ENCODE measurements at places on chromosomes 16 and 17. TPM values are rescaled to one million over a fixed set of nuclear protein-coding genes. Genes with fewer than 3 reads are reported as not detected.

DNA sequence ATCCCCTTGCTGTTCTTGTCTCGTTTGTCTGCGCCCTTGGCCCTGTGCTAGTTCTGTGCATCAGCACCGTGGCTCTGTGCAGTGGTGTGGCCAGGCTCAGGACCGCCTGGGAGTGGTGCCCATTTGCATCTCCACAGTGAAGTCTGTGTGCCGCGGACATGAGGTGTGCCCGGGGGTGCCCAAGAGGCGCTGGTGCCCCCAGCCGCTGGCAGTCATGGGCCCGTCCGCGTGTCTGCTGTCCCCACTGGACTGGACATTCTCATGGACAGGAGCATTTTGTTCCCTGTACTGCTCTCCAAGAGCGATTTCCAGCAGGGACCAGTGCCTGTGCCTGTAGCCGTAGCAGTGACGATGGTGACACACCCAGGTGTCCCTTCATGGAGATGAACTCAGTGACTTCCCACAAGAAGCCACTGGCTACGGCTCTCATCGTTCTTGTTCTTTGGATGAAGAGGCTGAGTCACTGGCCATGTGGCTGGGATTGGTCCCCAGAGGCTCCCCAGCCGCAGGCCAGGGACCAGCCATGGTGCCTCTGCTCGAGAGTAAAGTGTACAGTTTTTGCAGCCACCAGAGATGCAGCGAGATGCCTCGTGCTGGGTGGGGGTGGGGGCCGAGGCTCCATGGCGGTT is 13.0 kb upstream of the MC1R start:
- no peak for DNase-seq
- H3K36me3 ChIP-seq = peaks cover 16% of the 10 kb centered on the region
- H3K27me3 ChIP-seq = no peaks in the 10 kb centered on the region
- H3K27ac ChIP-seq = no peak overlapping the region

- no peaks in the 10 kb centered on the region for H3K27me3 ChIP-seq
- DNase-seq = peak; percentile 66
- H3K27ac ChIP-seq = no peak overlapping the region
Measured at GRCh38 chr17:17001874-17002520, 30.1 kb upstream of the TNFRSF13B start.

- no peak overlapping the region for H3K4me3 ChIP-seq
- DNase-seq = no peak
- H3K27me3 ChIP-seq = no peaks in the 10 kb centered on the region
Measured at GRCh38 chr17:47915776-47916398, 19.9 kb downstream of the SP2 start.

The TPSAB1 gene
- 33.5 TPM for total RNA-seq

The TENT4B gene
- 17.0 TPM for total RNA-seq

- no peak overlapping the region for H3K4me3 ChIP-seq
- no peaks in the 10 kb centered on the region for H3K36me3 ChIP-seq
- no peak for DNase-seq
- H3K27me3 ChIP-seq = no peaks in the 10 kb centered on the region
Measured at GRCh38 chr17:28521311-28522085, 15.3 kb downstream of the FOXN1 start.

- no peak overlapping the region for H3K4me3 ChIP-seq
- H3K27me3 ChIP-seq = peaks cover 30% of the 10 kb centered on the region
- no peak for DNase-seq
- H3K36me3 ChIP-seq = no peaks in the 10 kb centered on the region
- peaks cover 18% of the 10 kb centered on the region for H3K4me1 ChIP-seq
- H3K27ac ChIP-seq = no peak overlapping the region
Measured at GRCh38 chr16:88923926-88924833, 52.8 kb downstream of the CBFA2T3 start.

- H3K36me3 ChIP-seq = no peaks in the 10 kb centered on the region
- no peaks in the 10 kb centered on the region for H3K27me3 ChIP-seq
- peaks cover 54% of the 10 kb centered on the region for H3K4me1 ChIP-seq
- H3K27ac ChIP-seq = peak overlapping the region; percentile 86
- H3K4me3 ChIP-seq = peak overlapping the region; percentile 24
- DNase-seq = no peak
Measured at GRCh38 chr16:75244844-75245758, 6.3 kb downstream of the BCAR1 start.

DNA sequence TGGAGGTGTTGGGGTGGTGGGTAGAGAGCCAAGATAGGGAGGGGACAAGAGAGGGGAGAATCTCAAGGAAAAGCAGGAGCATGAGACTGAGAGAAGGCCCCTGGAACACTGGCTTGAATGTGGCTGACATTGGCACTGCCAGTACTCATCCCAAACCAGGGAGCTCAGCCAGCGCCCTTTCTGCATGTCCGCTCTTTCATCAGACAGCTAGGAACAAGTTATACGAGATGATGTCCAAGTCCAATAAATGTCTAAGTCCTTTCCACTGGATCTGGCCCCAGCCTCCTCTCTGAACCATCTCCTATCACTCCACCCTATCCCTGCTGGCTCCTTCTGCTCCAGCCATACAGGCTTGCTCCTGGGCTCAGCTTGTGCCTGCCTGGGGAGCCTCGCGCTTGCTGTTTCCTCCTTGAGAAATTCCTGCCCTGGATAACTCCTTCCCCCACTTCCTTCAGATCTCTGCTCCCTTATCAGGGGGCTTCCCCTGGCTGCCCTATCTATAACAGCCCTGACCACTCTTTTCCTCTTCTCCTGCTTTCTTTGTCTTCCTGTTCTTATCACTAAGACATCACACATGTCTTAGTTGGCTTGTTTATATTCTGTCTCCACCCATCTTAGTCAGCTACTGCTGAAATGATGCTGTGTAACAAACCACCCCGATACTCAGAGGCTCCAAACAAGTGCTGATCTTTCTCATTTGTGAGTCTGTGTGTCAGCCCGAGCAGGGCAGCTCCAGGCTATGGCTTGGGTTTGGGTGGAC is 37.1 kb upstream of the MEOX1 start:
- no peaks in the 10 kb centered on the region for H3K4me1 ChIP-seq
- no peak for DNase-seq
- H3K27me3 ChIP-seq = peaks cover 12% of the 10 kb centered on the region
- no peaks in the 10 kb centered on the region for H3K36me3 ChIP-seq
- H3K4me3 ChIP-seq = no peak overlapping the region
- no peak overlapping the region for H3K27ac ChIP-seq

GRCh38 chr16:76118344-76118743 is 158.9 kb upstream of the CNTNAP4 start:
- no peak overlapping the region for H3K4me3 ChIP-seq
- H3K27ac ChIP-seq = no peak overlapping the region

DNA sequence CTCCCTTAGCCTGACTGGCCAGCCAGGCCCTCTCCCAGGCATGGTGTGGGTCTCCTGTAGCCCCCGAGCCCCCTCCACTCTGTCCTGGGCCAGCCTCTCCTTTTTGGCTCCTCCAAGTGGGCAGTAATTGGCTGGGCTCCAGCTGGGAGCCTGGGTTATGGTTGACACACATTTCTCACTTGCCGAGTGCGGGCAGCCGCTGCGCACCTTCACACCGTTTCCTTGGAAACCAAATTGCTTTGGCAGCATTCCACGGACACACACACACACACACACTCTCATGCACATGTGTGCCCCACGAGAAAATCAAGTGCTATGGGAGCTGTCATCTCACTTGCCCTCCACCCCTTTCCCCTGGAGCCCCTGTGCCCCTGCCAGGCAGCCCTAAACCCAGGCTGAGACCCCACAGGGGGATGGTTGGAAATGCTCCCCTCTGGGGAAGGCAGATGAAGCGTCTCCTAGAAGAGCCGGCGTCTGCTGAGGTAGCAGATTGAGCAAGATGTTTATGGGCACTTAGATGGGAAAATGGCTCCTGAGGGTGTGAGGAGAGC is 402.7 kb upstream of the TNRC6C start:
- DNase-seq = peak; percentile 27
- H3K36me3 ChIP-seq = no peaks in the 10 kb centered on the region
- no peaks in the 10 kb centered on the region for H3K27me3 ChIP-seq
- no peak overlapping the region for H3K27ac ChIP-seq
- H3K4me1 ChIP-seq = no peaks in the 10 kb centered on the region

GRCh38 chr16:73176577-73177013 is 128.7 kb upstream of the ZFHX3 start:
- H3K36me3 ChIP-seq = no peaks in the 10 kb centered on the region
- H3K4me1 ChIP-seq = peaks cover 7% of the 10 kb centered on the region
- no peak for DNase-seq

DNA sequence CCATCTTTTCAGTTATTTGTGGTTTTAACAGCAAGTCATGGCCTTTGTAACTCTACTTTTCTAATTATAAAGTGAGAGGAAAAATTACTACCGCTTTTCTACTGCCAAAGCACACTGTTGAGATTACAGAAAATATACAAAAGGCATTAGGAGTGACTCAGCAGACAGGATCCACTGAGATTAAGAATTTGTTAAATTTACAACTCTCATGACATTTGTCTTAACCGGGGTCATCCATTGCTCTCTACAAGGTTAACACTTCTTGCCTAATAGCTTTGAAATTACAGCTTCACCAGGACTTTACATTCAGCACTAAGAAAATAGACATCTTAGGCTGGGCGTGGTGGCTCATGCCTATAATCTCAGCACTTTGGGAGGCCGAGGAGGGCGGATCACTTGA is 93.4 kb downstream of the SSH2 start:
- H3K4me3 ChIP-seq = no peak overlapping the region
- no peak overlapping the region for H3K27ac ChIP-seq
- no peaks in the 10 kb centered on the region for H3K4me1 ChIP-seq
- H3K27me3 ChIP-seq = no peaks in the 10 kb centered on the region
- no peaks in the 10 kb centered on the region for H3K36me3 ChIP-seq
- no peak for DNase-seq

DNA sequence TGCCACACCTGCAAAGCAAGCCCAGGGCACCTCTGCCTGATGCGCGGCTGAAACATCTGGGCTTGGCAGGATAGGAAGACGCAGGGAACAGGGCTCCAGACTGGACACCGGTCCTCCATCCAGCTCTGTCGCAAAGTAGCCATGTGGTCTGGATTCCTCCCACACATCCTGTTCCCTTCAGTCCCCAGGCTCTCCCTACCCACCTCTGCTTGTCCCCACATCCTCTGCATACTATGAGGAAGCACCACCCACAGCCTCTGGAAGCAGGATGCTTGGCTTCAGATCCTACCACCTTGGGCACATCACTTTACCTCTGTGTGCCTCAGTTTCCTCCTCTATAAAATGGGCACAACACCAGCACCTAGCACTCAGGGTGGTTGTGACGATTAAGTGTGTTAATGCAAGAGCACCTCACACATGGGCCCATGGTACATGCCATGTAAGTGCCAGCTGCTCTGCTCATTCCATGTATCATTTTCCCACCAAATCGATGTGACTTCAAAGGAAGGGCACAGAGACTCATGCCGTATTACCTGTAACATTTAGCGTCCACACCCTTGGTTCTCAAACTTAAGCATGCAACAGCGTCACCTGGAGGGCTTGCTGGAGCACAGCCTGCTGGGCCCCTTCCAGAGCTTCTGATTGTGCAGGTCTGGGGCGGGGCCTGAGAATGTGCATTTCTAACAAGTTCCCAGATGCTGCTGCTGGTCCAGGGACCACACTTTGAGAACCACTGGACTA is 138.6 kb upstream of the SDK2 start:
- no peak overlapping the region for H3K4me3 ChIP-seq
- no peak overlapping the region for H3K27ac ChIP-seq
- no peaks in the 10 kb centered on the region for H3K4me1 ChIP-seq
- DNase-seq = no peak
- H3K36me3 ChIP-seq = no peaks in the 10 kb centered on the region

The SDR42E2 gene
- total RNA-seq = not detected

All from tibial nerve (tissue), 4 donors.